ENCODE measurements at places on chromosomes 2 and 18. TPM values are rescaled to one million over a fixed set of nuclear protein-coding genes. Genes with fewer than 3 reads are reported as not detected.

DNA sequence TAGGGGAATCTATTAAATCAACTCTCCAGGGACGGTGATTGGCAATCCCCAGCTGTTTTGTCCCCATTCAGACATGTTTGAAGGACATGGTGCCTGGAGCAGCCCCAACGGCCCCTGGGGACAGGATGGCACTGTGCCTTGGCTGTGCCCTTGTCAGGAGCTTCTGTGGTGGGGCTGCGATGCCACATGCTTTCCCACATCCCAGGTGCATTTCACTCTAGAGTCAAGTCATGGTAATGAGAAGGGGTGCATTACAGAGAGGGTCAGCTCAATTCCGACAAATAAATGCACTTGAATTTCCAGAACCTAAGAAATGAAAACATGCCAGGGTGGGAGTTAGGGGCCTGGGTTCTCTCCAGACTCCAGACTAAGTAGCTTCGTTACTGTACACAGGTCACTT, 289.4 kb upstream of the PXDN start:
- DNase-seq: no peak
- no peaks in the 10 kb centered on the region for H3K27me3 ChIP-seq
- no peak overlapping the region for H3K27ac ChIP-seq
- H3K36me3 ChIP-seq: no peaks in the 10 kb centered on the region
- H3K4me3 ChIP-seq: no peak overlapping the region
- no peaks in the 10 kb centered on the region for H3K4me1 ChIP-seq

DNA sequence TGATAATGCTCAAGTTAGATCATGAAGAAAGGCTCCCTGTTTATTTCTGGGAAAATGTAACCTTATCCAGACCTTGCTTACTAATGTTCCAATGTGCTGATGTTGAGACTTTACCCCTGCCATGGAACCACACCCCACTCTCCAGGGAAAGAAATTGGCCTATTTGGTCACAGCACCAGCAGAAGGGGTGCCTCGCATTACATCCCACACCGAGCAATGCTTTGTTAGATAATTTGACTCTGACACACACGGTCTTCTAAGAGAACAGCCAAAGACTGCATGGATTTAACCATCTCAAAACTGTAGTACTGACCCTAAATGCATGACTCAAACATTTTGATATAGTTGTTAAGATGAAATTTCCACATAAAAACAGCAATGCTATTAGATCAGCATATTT, 152.1 kb upstream of the CCDC150 start:
- no peaks in the 10 kb centered on the region for H3K36me3 ChIP-seq
- no peak overlapping the region for H3K4me3 ChIP-seq
- no peaks in the 10 kb centered on the region for H3K4me1 ChIP-seq
- no peaks in the 10 kb centered on the region for H3K27me3 ChIP-seq
- no peak overlapping the region for H3K27ac ChIP-seq

GRCh38 chr2:161425728-161426454, 9.8 kb downstream of the TBR1 start:
- H3K4me1 ChIP-seq: no peaks in the 10 kb centered on the region
- H3K36me3 ChIP-seq: no peaks in the 10 kb centered on the region

- no peak overlapping the region for H3K27ac ChIP-seq
- no peaks in the 10 kb centered on the region for H3K27me3 ChIP-seq
- H3K4me1 ChIP-seq: no peaks in the 10 kb centered on the region
- no peak overlapping the region for H3K4me3 ChIP-seq
These were observed 68.7 kb upstream of the XDH start for GRCh38 chr2:31483246-31483645.

DNA sequence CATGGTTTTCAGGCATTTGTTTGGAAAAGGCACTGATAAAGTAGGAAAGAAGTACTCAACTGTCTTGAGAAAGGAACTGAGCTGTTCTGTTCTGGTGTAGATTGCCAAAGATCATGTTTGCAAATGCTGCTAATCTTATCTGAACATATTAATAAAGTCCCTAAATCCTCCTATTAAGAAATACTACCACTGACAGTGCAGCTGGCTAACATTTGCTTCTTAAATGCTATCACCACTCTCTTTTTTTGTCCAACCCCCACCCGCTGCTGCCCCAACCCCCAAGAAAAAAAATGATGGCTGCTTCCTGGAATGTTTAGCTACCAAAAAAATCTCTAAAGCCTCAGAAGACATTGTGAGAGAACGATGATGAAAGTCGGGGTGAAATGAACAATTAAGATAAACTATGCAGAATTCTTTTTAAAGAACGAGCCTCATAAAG, 130.7 kb downstream of the CCBE1 start:
- peak; percentile 89 for DNase-seq
- H3K36me3 ChIP-seq: no peaks in the 10 kb centered on the region
- no peak overlapping the region for H3K4me3 ChIP-seq
- H3K27ac ChIP-seq: no peak overlapping the region

DNA sequence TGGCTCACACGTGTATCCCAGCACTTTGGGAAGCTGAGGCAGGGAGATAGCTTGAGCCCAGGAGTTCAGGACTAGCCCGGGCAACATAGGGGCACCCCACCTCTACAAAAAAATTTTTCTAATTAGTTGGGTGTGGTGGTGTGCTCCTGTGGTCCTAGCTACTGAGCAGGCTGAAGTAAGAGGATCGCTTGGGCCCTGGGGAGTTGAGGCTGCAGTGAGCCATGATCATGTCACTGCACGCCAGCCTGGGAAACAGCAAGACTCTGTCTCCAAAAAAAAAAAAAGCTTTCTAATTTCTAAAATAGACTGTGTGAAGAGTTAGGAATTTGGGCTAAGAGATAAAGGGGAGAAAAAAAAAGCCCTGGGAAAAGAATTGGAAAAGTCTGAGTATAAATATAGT, 51.9 kb upstream of the NAB1 start:
- H3K4me1 ChIP-seq: no peaks in the 10 kb centered on the region
- H3K4me3 ChIP-seq: no peak overlapping the region
- H3K36me3 ChIP-seq: no peaks in the 10 kb centered on the region
- no peak overlapping the region for H3K27ac ChIP-seq
- H3K27me3 ChIP-seq: no peaks in the 10 kb centered on the region

- H3K27me3 ChIP-seq: no peaks in the 10 kb centered on the region
- no peak overlapping the region for H3K27ac ChIP-seq
- no peaks in the 10 kb centered on the region for H3K4me1 ChIP-seq
These were observed 5.2 kb downstream of the TTC27 start for GRCh38 chr2:32633040-32633439.

GRCh38 chr2:77296791-77297190, 225.4 kb downstream of the LRRTM4 start:
- no peak overlapping the region for H3K27ac ChIP-seq
- DNase-seq: no peak
- no peaks in the 10 kb centered on the region for H3K4me1 ChIP-seq

GRCh38 chr2:160437273-160437672, 56.3 kb downstream of the RBMS1 start:
- no peak overlapping the region for H3K4me3 ChIP-seq
- no peaks in the 10 kb centered on the region for H3K27me3 ChIP-seq
- no peaks in the 10 kb centered on the region for H3K36me3 ChIP-seq
- no peaks in the 10 kb centered on the region for H3K4me1 ChIP-seq
- DNase-seq: no peak

DNA sequence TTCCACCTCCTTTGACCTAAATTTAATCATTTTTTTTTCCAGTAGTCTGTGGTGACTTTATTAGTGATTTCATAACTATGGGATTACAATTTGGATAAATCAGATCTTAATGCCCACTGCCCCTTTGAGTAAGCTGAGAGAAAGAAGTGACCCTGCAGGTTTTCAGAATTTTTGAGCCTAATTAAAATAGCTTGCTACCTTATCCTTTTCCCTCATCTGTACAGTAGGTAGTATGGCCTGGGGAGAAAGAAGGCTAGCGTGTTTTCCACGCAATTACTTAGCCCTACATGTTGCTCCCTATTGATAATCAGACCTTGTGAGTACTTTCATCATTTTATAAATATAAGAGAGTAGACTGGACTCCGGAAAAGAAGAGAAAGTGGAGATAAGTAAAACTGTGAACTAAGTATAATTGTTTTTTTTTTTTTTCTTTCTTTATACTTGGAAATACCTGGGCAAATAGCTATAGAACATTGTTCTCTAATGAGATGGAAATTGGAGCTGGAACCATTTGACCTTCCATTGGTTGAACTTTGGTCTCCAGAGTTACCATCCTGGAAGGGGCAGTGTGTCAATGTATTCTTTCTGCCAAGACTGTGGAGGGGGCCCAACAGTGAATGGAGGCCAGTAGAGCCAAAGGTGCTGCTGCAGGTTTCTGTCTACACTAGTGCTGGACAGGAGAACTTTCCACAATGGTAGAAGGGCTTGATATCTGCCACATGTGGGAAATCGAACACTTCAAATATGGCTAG, 26.9 kb downstream of the UBE2E3 start:
- peaks cover 10% of the 10 kb centered on the region for H3K4me1 ChIP-seq
- H3K27ac ChIP-seq: no peak overlapping the region
- no peaks in the 10 kb centered on the region for H3K27me3 ChIP-seq
- no peak overlapping the region for H3K4me3 ChIP-seq
- H3K36me3 ChIP-seq: no peaks in the 10 kb centered on the region

The LYPD6 gene
- total RNA-seq: 6.3 TPM

The FARP2 gene
- 38.8 TPM for total RNA-seq

The CPLX4 gene
- total RNA-seq: not detected

The CD8B2 gene
- total RNA-seq: not detected

The ADGRF3 gene
- 0.20 TPM for total RNA-seq

Data from lung (tissue), 17 donors.